Stimulated activated CD4-positive, alpha-beta T cell treated with anti-CD3 and anti-CD28 coated beads, Interleukin-15, amount 100 ng/mL, for 1 hour (primary cell): ENCODE measurements at places on chromosomes 7 and 10.

DNA sequence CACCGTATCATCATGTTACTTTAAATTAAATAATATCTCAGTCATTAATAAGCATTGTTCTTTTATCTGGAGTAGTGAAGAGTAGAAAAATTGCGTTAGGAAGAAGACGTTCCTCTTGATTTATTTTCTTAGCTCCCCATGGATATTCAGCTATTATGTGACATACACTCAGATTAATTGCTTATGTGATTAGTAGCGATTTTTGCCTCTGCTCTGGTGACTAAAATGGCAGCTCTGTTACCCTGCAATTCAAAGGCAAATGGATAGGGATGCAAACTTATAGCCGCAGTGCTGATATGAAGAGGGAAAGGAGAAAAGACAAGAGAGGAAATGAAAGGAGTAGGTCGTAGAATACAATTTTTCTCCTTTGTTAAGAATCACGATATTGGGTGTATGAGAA is 188.4 kb upstream of the MALRD1 start:
- DNase-seq = no peak

DNA sequence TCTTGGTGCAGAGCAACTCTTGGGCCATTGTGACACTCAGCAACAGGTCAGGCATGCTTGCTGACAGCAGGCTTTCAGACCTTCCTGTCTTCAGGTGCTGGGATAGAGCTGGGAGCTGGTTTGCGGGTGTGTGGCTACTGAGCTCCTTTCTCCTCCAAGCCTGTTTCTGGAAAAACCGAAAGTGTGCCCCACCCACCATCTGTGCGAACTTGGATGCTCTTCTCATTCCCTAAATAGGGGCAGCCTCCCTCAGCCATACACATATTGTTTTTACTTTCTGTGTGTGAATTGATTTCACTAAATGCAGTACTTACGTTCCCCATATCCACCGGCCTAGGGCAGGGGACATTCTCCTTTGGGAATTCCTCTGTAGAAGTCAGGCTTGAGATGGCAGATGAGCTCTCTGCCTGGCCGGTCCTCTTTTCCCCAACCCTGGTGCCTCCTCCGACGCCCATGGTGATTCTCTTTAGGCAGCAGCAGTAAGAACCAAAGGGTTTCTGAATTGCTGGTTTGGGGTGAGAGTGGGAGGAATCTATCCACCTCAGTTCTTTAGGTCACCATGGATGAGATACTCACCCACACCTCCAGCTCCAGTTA is 6.3 kb upstream of the NEUROG3 start:
- DNase-seq = no peak

- peak; percentile 53 for DNase-seq
These were observed 113.4 kb downstream of the PTPN20 start for GRCh38 chr10:47024399-47025252.

- DNase-seq = no peak
These were observed 47.0 kb upstream of the EPC1 start for GRCh38 chr10:32393911-32394310.

DNA sequence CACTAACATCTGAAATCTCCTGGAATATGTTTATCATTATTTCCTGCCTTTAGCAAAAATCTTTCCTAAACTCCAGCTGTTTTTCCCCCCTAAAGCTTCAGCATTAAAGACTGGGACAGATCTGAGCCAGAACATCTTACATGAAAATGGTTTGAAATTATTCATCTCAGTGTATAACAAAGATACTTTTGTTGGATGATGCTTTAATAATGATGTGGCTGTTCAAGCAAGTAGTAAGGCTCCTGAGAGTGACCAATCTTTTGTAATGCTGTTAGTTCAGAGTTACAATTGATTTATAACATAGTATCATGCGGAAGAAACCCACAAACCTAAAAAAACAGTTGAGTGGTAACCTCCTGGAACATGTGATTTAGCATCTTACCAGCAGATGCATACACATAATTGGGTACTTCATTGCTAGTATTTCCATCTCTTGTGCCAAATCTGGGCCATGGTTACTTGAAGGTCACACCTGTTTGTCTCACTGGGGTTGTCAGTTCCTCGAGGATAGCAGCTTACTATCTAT is 1.5 kb downstream of the BZW2 start:
- DNase-seq = no peak

DNA sequence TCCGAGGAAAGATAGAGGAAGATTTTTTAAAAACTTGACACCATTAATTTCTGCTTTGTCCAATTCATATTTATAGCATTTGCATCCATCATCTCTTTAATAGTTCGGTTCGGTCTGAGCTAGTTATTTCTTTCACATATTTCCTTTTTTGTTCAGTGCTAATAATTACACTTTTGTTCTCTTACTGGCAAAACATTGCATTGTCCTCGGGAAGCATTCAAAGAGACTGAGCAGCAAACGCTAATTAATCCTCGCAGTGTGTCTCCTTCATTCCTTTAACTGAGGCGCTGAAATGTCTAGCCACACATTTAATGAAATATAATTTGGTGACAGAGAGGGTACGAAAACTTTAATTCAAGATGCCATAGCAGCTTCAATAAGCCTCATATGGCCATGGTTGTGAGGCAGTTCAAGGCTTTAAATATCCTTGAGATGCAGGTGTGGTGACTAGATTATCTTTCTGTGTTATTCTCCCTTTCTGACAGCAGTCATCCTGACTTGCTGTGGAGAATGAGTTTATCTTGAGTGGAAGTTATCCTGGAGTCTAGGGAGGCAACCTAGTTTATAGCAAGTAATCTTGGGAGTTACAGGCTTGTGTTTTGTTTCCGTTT is 431.4 kb downstream of the SDK1 start:
- no peak for DNase-seq

GRCh38 chr10:121091961-121092719 is 241.0 kb downstream of the WDR11 start:
- DNase-seq = no peak
